GM04503 (cell line): ENCODE measurements at places on chromosomes 12 and 14.

- DNase-seq, result no peak
Observed at GRCh38 chr12:119320678-119321077, 13.9 kb upstream of the CCDC60 start.

DNA sequence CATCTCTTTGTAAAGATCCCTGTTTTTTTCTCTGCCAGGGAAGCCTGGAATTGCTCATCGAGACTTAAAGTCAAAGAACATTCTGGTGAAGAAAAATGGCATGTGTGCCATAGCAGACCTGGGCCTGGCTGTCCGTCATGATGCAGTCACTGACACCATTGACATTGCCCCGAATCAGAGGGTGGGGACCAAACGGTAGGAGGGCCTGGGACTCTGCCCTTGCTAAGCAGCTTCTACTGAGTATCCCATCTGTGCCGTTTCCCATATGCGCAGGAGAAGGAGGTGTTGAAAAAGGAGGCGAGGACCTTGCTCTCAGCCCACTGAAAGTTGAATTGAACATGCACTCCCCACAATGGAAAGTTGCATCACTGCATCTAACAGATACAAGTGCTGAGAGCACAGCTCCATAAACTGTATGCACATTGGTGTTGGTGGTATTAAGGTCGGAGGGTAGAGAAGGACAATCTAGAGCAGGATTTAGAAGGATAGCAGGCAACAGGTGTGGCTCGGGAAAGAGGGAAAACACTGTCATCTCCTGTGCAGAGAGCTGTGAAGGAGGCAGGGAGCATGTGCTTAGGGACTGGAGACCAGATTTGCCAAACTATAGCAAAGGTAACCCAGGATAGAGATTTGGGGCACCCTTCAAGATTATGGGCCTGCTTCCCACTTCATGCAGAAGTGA is 21.5 kb upstream of the TAMALIN start:
- DNase-seq, result no peak

DNA sequence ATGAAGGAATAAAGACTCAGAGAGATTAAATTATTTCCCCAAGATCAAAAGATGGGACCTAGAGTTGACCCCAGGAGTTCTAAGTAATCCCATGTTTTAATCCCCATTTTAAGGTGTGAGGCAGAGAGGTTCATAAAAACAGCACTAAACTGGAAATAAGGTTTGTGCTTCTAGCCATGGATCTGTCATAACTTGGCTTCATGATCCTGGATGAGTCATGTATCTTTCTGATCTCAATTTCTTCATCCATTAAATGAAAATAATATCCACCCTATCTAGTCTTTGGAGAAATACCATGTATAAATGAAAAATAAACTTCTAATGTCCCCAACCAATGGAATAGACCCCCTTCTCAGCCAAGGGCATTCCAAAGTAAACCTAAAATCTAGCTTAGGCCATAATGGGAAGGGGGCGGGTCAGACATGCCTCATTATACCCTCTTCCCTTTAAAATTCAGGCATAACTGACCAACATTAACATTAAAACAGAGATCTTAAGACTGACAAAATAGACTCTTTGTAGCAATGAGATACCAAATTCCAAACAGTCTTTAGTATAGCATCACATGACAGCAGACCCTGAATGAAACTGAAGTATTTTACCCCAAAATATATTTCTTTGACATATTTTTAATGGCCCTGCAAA is 47.8 kb downstream of the SLC41A2 start:
- DNase-seq, result no peak

GRCh38 chr12:5581616-5582015 is 149.7 kb downstream of the NTF3 start:
- DNase-seq, result no peak

- DNase-seq, result no peak
Observed at GRCh38 chr14:27184427-27184826, 586.6 kb upstream of the NOVA1 start.

DNA sequence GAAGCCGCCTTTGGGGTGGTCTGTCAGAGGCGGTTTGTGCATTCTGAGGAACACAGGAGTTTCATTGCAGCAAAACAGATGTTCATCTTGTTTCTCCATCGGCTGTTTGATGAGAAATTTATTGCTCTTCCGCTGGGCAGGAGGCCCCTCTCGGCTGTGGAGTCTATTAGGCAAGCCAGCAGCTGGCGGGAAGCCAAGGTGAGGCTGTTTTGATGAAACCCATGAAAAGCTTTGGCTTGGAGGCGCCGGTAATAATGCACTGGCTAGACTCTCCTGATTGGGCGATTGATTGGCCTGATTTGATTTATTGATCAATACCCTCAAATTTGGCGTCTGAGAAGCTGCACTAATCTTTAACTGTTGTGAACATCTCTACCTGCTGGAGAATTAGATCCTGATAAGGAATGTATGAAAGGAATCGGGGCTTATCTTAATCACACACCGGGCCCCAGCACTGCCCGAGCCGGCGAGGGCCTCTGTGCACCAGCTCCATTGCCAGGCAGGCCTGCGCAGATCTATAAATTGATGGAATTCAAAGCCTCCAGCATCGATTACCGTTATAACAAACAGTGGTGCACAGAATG is 187.7 kb downstream of the PHETA1 start:
- no peak for DNase-seq

DNA sequence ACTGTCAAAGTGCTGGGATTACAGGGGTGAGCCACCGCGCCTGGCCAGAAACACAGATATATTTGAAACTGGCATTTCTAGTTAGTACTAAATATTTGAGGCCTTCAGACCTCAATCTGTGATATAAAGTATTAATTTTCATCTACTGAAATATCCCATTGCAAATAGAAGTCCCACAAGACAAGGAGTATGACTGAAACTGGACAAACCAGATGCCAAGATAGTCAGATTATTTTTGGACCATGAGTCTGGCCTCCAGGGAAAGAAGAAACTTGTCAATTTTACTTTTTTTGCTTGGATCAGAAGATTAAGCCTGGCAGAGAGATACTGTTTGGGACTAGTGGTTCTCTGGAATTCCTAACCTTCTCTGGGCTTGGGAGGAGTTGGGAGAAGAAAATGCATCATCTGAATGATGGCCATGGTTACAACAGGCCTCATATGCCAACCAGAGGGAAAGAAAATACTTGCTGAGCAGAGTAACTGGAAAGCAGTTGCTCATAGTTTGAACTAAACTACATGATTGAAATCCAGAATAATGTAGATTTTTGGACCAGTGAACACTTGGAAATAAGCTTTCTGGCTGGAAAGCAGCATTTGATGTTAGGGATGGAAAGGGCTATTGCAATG is 2.9 kb upstream of the SMOC1 start:
- no peak for DNase-seq

GRCh38 chr12:67320614-67321295 is 51.6 kb downstream of the CAND1 start:
- no peak for DNase-seq

- no peak for DNase-seq
Observed at GRCh38 chr14:21534576-21534975, 8.4 kb upstream of the SALL2 start.

- DNase-seq, result no peak
Observed at GRCh38 chr12:114744691-114745090, 60.7 kb upstream of the TBX3 start.

DNA sequence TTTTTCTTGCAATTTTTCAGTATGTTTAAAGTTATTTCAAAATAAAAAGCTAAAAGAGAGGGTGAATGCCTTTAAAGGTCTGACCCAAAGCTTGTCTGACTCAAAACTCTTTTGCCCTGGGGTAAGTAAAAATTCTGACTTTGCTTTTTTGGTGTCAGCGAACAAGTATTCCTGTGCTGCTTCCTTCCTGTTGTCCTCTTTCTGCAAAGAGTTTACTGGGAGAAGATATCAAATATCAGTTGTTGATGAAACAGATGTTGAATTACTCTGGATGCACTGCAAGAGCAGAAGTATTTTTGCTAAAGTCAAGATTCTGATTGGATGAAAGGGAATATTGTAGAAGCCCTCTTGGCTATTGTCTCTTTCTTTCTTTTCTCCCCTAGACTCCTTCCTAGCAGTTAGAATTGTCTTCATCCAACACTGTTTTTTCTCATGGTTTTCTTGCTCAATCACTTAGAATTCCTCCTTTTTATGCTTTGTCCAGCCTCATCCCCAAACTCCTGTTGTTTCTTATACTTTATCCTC is 62.0 kb downstream of the DACT1 start:
- no peak for DNase-seq

DNA sequence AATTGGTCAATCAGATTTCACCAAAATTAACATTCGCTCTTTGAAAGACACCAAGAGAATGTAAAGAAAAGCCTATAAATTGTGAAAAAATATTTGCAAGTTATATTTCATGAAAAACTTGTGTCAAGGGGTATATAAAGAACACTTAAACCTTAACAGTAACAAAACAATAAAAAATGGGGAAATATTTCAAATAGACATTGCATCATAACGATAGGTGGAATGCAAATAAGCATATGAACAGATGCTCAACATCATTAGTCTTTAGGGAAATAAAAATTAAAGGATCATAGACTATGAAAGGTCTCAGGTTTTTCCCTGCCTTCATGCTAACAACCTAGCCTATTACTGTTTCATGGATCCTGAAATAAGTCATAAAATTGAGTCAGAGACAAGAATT is 64.3 kb downstream of the COCH start:
- no peak for DNase-seq

- no peak for DNase-seq
Observed at GRCh38 chr14:61718039-61718438, 22.7 kb downstream of the HIF1A start.

DNA sequence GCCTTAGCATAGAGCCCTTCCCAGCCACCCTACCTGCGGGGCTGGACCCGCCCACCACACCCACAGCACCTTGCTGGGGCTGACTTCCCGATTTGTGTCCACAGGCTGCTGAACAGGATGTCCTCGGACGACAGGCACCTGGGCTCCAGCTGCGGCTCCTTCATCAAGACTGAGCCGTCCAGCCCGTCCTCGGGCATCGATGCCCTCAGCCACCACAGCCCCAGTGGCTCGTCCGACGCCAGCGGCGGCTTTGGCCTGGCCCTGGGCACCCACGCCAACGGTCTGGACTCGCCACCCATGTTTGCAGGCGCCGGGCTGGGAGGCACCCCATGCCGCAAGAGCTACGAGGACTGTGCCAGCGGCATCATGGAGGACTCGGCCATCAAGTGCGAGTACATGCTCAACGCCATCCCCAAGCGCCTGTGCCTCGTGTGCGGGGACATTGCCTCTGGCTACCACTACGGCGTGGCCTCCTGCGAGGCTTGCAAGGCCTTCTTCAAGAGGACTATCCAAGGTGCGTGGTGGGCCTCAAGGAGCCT is 63.4 kb downstream of the ESRRB start:
- no peak for DNase-seq

- no peak for DNase-seq
Observed at GRCh38 chr14:56129092-56129491, 10.9 kb downstream of the PELI2 start.

DNA sequence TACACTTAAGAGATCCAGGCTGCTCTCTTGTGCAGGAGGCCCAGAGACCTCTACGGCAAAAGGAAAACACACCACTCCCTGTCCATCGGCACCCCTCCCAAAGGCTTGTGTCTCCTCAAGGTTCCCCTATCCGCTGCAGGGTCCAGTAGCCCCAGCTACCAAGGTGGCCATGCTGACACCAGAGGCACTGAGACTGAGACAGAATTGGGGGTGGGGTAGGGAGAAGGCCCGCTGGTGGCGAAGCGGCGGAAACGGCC is 590 bp downstream of the DDIT3 start:
- DNase-seq, result no peak

DNA sequence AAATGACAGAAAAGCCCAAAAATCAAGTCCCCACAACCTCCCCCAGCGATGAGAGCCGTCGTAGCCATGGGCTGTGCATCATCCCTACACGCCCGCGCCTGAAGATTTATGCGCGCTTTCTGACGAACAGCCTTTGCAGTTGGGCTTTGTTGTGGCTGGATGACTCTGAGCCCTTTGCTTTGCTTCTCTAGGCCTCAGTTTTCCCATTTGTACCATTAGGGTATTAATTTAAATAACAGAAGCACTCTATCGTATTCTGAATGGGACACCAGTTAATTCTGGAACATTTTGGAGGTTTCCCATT is 24.2 kb downstream of the SFSWAP start:
- DNase-seq, result no peak

DNA sequence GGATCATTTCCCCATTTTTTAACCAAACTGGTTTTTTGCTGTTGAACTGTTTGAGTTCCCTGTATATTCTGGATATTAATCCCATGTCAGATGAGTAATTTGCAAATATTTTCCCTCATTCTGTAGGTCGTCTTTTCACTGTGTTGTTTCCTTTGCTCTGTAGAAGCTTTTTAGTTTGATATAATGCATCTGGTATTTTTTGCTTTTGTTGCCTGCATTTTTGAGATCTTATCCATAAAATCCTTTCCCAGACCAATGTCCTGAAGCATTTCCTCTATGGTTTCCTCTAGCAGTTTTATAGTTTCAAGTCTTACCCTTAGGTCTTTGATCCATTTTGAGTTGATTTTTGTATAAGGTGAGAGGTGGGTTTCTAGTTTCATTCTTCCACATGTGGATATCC is 71.3 kb downstream of the LRP6 start:
- no peak for DNase-seq

DNA sequence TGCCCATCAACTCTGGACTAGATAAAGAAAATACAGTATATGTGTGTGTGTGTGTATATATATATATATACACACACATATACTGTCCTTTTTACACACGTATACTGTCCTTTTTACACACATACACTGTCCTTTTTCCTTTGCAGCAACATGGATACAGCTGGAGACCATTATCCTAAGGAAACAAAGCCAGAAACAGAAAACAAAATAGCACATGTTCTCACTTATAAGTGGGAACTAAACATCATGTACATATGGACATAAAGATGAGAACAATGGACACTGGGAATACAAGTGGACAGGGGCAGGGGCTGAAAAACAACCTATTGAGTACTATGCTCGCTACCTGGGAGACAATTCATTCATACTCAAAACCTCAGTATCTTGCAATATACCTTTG is 23.7 kb downstream of the VDR start:
- no peak for DNase-seq
